ENCODE measurements at places on chromosomes 3 and 15. TPM values are rescaled to one million over a fixed set of nuclear protein-coding genes. Genes with fewer than 3 reads are reported as not detected.

- H3K27ac ChIP-seq, result no peak overlapping the region
- peak; percentile 43 for DNase-seq
- H3K27me3 ChIP-seq, result no peaks in the 10 kb centered on the region
- H3K4me3 ChIP-seq, result no peak overlapping the region
Observed at GRCh38 chr15:64343222-64343621, 12.8 kb downstream of the CSNK1G1 start.

- no peak overlapping the region for H3K4me3 ChIP-seq
- no peaks in the 10 kb centered on the region for H3K36me3 ChIP-seq
- H3K4me1 ChIP-seq, result peaks cover 49% of the 10 kb centered on the region
- H3K27me3 ChIP-seq, result no peaks in the 10 kb centered on the region
- H3K27ac ChIP-seq, result peak overlapping the region; percentile 87
Observed at GRCh38 chr15:101092156-101092866, 159.5 kb downstream of the CHSY1 start.

DNA sequence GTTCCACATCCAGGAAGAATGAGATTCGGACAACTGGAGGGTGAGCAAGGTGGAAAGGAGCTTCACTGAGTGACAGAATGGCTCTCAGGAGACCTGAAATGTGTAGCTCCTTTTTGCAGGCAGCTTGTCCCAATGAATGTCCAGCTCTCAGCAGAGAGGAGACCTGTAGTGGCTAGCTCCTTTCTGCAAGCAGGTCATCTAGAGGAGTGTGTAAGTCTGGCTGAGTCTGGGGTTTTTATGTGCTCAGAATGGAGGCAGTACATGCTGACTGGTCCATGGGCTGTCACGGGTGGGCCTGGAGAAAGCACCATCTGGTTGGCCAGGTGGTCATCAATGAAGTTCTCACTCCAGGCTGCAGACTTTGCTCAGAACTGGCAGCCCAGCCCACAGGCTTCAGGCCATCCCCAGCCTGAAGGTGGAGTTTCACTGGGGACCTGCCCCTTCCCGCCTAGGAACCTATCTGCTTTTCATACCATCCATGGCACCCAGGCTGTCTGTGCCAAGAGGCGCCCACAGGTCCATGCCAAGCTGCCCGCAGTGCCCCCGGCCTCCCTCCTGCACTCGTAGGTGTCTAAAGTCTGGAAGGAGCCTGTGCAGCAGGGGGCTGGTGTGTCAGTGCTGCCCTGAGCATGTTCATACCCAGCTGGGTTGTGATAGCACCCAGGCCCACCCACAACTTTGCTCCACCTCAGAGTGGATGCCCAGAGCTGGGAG is 276.6 kb downstream of the UBE2E2 start:
- peaks cover 2% of the 10 kb centered on the region for H3K4me1 ChIP-seq
- peaks cover 2% of the 10 kb centered on the region for H3K36me3 ChIP-seq
- no peaks in the 10 kb centered on the region for H3K27me3 ChIP-seq
- H3K27ac ChIP-seq, result no peak overlapping the region

DNA sequence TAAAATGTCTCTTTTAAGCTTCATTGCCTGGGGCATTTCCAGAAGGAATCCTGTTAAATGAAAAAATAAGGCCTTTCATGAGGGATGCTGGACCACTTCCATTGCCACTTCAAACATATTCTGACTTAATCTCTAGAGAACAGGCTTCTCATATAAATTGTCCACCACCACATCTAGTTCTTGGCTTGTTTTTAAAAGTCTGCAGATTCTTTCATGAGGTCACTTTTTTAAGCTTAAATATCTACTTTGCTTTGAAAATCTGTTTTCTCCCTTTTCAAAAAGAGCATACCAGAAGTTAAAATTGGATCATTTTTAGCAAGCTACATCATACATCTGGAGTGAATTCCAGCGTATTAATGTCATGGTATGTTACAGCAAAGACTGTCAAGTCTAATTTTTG is 131.6 kb downstream of the C3orf70 start:
- no peaks in the 10 kb centered on the region for H3K4me1 ChIP-seq
- DNase-seq, result peak; percentile 74
- H3K4me3 ChIP-seq, result no peak overlapping the region
- peaks cover 9% of the 10 kb centered on the region for H3K36me3 ChIP-seq
- H3K27ac ChIP-seq, result peak overlapping the region; percentile 38
- no peaks in the 10 kb centered on the region for H3K27me3 ChIP-seq

The ACTC1 gene
- total RNA-seq, result 2,723 TPM

The CD86 gene
- total RNA-seq, result 2.2 TPM

DNA sequence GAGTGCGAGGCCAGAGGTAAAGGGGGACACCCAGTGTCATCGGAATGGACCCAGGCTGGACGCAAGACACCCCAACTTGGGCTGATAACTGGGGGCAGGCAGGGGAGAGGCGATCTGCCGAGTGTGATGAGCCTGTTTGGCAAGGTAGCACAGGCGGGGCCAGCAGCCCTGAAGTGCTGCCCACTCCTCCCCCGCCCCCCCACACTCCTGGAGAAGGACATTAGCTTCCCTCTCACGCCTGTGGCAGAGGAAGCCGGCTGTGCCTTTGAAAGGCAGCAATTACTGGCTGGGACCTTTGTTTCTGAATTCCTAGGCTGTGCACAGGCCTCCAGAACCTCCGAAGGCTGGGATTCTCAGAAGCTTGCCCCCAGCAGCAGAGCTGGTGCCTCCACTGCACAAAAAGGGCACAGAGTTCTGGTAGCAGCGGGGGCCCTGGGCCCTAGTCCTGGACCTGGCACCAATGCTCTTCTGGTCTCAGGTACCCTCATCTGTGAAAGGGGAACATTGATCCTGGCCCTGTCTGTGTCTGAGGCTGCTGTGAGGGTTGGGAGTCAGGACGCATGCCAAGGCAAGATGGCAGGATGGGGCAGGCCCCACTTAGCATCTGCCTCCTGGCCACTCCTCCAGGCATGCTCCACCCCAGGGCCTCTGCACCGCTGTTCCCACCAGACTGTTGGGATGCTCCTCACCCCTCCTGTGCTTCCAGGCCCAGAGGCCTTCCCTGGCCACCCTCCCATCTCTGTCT is 28.6 kb downstream of the IQSEC1 start:
- no peak overlapping the region for H3K4me3 ChIP-seq
- DNase-seq, result no peak
- no peak overlapping the region for H3K27ac ChIP-seq
- H3K4me1 ChIP-seq, result peaks cover 22% of the 10 kb centered on the region

The NMNAT3 gene
- 5.8 TPM for total RNA-seq

- DNase-seq, result no peak
- H3K4me1 ChIP-seq, result no peaks in the 10 kb centered on the region
- peaks cover 60% of the 10 kb centered on the region for H3K27me3 ChIP-seq
- H3K36me3 ChIP-seq, result no peaks in the 10 kb centered on the region
- no peak overlapping the region for H3K27ac ChIP-seq
Observed at GRCh38 chr15:76328106-76328696, 8.4 kb upstream of the ISL2 start.

GRCh38 chr15:34795267-34796081 is at the start of gene ACTC1:
TSS of gene ACTC1 (minus strand) at chr15:34795549. CDS start at chr15:34794808, 741 bp downstream.
- peak within 1 kb of the TSS; percentile 95 for H3K27ac ChIP-seq
- peaks cover 45% of the 10 kb centered on the region for H3K4me1 ChIP-seq
- peaks cover 34% of the 10 kb centered on the region for H3K27me3 ChIP-seq
- H3K4me3 ChIP-seq, result peak within 1 kb of the TSS; percentile 72
- DNase-seq, result peak; percentile 91

The RLBP1 gene
- not detected for total RNA-seq

DNA sequence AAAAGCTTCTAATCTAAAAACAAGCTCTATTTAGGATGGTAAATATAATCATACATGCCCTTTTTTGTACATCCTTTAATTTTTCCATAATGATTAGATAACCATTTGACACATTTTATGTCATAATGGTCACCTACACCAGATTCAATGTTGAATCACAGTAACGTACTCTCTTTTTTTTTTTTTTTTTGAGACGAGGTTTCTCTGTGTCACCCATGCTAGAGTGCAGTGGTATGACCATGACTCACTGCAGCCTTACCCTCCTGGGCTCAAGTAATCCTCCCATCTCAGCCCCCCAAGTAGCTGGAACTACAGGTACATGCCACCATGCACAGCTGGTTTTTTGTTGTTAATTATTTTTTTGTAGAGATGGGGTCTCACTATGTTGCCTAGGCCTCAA is 49.2 kb downstream of the PROS1 start:
- no peaks in the 10 kb centered on the region for H3K4me1 ChIP-seq
- no peak overlapping the region for H3K4me3 ChIP-seq
- no peaks in the 10 kb centered on the region for H3K36me3 ChIP-seq
- H3K27me3 ChIP-seq, result no peaks in the 10 kb centered on the region

Data from muscle of leg (tissue), 16 donors.